ENCODE measurements at places on chromosomes 1 and 21.

DNA sequence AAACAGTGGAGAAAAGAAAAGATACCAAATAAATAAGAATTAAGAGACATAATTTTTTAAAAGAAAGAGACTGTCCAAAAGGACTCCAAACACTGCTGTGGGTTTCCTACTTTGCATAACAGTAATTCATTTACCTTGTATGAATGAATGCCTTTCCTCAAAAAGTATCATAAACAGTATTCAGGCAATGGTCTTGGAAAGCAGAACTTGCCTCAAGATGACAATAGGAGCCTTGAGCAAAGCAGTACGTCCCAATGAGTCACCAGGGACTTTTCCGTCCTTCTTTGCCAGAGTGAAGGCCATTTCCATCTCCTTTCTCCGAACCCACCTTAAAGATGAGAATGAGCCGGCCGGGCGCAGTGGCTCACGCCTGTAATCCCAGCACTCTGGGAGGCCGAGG, 186.4 kb downstream of the ZBTB18 start:
- no peaks in the 10 kb centered on the region for H3K4me1 ChIP-seq
- no peak for DNase-seq
- H3K27me3 ChIP-seq: no peaks in the 10 kb centered on the region
- no peak overlapping the region for H3K4me3 ChIP-seq

- no peaks in the 10 kb centered on the region for H3K36me3 ChIP-seq
- H3K27me3 ChIP-seq: no peaks in the 10 kb centered on the region
- peaks cover 12% of the 10 kb centered on the region for H3K4me1 ChIP-seq
- peak overlapping the region; percentile 44 for H3K4me3 ChIP-seq
These were observed 543 bp upstream of the KCNJ10 start for GRCh38 chr1:160070243-160071163.

- no peak overlapping the region for H3K4me3 ChIP-seq
- no peak overlapping the region for H3K27ac ChIP-seq
- no peaks in the 10 kb centered on the region for H3K36me3 ChIP-seq
These were observed 98.6 kb upstream of the PAPPA2 start for GRCh38 chr1:176364236-176364905.

- DNase-seq: no peak
- no peak overlapping the region for H3K4me3 ChIP-seq
- H3K27me3 ChIP-seq: no peaks in the 10 kb centered on the region
- no peaks in the 10 kb centered on the region for H3K36me3 ChIP-seq
- H3K4me1 ChIP-seq: peaks cover 65% of the 10 kb centered on the region
These were observed 7.3 kb downstream of the SH3BGRL3 start for GRCh38 chr1:26287033-26287711.

DNA sequence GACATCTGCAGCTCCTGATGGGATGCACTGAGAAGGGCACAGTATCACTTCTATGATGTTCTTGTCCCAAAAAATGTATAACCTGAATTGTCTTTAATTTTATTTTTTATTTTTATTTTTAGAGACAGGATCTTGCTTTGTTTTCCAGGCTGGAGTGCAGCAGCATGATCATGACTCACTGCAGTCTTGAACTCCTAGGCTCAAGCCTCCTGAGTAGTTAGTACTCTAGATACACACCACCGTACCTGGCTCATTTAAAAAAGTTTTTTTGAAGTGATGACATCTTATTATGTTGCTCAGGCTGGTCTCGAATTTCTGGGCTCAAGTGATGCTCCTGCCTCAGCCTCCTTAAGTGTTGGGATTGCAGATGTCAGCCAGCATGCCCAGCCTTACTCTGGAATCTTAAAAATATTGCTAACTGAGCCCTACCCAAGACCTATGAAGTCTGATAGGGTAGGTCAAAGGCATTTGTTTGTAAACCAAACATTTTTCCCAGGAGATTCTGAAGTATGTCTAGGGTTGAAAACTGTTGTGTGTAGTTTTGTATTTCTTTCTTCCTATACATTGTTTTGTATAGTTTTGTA, 68.9 kb downstream of the ATF6 start:
- no peak overlapping the region for H3K27ac ChIP-seq
- no peaks in the 10 kb centered on the region for H3K27me3 ChIP-seq
- no peak for DNase-seq
- H3K36me3 ChIP-seq: no peaks in the 10 kb centered on the region
- no peak overlapping the region for H3K4me3 ChIP-seq

GRCh38 chr1:56654126-56654923, 9.2 kb downstream of the PRKAA2 start:
- peak overlapping the region; percentile 0 for H3K4me3 ChIP-seq
- peak overlapping the region; percentile 91 for H3K27ac ChIP-seq
- H3K36me3 ChIP-seq: peaks cover 9% of the 10 kb centered on the region
- H3K4me1 ChIP-seq: no peaks in the 10 kb centered on the region
- H3K27me3 ChIP-seq: no peaks in the 10 kb centered on the region
- DNase-seq: no peak
